ENCODE measurements at places on chromosomes 6 and 20. TPM values are rescaled to one million over a fixed set of nuclear protein-coding genes. Genes with fewer than 3 reads are reported as not detected.

The LAMA5 gene
- 61.5 TPM for total RNA-seq

The RBBP8NL gene
- total RNA-seq, result 2.5 TPM

The NT5E gene
- total RNA-seq, result 1.0 TPM

The PPARD gene
- 10.9 TPM for total RNA-seq

The SLC17A2 gene
- total RNA-seq, result not detected

The PNLDC1 gene
- total RNA-seq, result 1.4 TPM

The EFCAB8 gene
- not detected for total RNA-seq

The PRR18 gene
- total RNA-seq, result 0.12 TPM

DNA sequence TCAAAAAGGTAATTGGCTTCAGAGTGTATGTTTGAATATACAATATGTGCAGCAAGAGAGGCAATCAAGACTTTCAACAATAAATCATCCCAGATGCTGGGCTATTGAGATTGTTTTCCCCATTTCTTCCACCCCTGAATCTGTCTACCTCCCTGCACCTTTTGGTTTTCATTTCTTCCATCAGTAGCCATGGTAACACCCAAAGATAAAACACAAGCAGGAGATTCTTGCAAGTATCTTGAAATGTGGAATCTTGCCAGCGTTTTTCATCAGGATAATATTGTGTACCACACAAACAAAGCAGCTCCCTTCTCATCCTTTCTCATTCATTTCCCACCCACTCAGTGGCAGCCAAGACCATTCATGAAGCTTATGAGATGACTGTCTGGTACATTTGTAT, 73.0 kb upstream of the NRSN1 start:
- DNase-seq, result no peak

GRCh38 chr6:169101981-169102380, 151.7 kb downstream of the THBS2 start:
- no peak for DNase-seq

GRCh38 chr20:25309395-25310267, 61.7 kb downstream of the PYGB start:
- no peak for DNase-seq

DNA sequence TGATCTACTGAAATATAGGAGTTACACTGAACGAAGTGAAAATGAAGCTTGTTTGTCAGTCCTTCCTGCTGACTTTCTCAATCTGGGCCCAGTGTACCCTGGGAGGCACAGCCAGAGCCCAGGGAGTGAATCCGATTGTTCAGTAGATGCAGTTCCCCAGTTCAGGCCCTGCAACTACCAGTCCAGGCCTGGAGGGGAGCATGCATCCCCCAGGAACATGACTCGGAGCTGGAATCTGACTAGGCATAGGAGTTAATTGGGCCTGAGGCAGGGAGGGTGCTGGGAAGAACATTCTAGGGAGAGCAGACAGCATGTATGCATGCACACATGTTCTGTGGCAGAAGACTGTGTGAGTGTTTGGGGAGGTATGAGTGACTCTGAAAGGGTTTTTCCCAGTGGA, 42.1 kb downstream of the PHACTR3 start:
- DNase-seq, result no peak

DNA sequence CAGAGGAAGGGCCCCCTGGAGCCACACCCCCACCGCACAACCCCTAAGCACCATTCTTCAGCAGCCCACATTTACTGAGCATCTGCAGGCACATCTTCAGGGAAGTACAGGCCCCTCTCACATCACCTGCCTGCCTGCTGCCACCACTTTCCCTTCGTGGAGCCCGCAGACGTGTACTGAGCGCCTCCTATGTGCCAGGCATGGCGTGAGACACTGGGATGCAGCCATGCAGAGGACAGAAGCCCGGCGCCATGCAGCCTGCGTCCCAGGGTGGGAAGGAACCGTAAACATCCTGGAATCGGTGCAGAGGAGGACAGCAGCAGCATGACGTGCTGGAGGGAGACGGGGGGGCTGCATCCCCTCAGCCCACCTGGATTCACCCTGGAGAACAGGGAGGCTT, 78.1 kb downstream of the GRM4 start:
- DNase-seq, result no peak

DNA sequence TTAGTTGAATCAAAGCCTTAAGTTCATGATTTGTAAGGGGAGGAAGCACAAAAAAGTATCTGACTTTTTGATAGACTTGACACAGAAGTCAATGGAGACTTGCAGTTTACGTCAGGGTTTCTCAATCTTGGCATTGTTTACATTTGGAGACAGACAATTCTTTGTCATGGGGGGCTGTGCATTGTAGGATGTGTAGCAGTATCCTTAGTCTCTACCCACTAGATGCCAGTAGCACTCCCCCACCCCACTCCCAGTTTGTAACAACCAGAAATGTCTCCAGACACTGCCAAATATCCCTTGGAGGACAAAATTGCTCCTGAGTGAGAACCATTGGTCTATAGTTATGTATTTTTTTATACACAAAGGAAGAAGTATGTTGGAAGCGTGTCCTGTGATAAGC, 434.1 kb downstream of the RFPL4B start:
- no peak for DNase-seq

GRCh38 chr20:13322198-13322597, 101.1 kb downstream of the ISM1 start:
- DNase-seq, result no peak

GRCh38 chr6:167270499-167271311, 20.4 kb upstream of the UNC93A start:
- no peak for DNase-seq

DNA sequence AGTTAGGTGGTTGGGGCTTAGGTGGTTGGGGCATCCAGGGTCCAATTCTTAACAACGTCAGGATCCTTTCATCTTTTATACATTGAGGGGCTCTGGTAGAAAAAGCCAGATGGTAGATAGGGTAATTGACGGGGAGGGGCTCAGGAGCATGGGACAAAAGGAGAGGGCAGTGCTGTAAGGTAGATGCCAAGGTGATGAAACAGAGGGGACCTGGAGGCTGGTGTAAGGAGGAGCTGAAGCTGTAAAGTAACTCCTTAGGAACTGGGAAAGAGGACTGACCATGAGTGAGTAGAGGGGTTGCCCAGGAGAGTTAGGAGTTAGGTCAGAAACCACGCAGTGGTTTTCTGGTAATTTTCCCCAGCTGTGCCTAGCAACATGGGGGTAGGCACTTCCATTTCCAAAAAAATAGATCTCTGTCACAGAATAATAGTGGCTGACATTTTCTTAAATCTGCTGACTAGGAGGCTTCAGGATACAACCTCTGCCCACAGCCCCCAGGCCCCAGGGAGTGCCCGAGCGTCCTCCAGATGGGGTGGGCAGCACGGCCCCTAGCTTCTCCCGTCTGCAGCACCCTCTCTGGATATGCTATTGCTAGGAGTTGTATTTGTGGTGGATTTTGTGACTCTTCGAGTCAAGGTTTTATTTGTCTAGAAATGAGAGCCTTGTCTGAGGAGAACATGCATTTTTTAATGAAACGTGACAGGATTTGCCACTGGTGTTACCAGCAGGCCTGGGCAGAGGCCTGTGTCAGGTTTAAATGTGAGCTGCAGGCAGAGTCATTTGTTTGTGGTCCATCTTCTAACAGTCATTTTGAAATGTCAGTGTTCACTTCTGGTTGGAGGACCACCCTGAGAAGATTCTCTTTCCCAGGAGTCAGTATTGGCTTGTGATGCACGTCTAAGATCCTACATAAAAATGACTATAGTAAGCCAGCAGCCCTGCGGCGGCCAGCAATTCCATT, 44.6 kb downstream of the TULP4 start:
- no peak for DNase-seq

- DNase-seq, result no peak
Observed at GRCh38 chr20:38859070-38859690, 53.7 kb downstream of the PPP1R16B start.

DNA sequence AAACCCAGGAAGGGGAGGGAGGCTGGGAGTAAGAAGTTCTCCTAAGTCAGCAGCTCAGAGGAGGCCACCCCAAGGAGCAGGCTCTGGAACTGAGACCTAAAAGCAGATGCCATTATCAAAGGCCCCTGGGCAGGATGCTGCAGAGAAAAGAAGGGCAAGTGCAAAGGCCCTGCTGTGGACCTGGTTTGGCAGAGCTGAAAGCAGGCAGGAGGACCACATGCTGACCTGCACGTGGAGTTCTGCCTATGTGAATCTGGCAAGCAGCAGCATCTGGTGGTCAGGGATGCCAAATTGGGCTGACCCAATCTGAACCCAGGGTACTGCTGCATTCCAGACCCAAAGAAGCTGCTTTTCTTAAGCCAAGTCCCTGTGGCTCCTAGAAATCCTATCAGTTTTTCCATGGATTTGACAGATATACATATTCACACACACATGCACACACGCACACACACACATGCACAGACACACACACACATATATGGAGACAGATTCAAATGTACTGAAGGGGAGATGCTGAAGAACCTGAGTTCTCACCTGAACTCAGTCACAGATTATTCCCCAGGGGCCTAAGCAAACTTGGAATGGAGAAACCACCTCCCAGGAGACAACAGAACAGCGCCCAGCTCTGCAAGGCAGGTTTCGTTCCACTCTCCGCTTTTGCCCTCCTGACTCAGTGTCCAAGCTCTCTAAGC, 119.9 kb downstream of the FOXA2 start:
- no peak for DNase-seq

GRCh38 chr20:42923348-42923918, 266.3 kb downstream of the PTPRT start:
- no peak for DNase-seq

GRCh38 chr6:67775333-67775732, 859.7 kb upstream of the ADGRB3 start:
- DNase-seq, result no peak

- DNase-seq, result no peak
Observed at GRCh38 chr6:85764844-85765243, 122.2 kb upstream of the SYNCRIP start.

- no peak for DNase-seq
Observed at GRCh38 chr6:111154981-111155380, 67.7 kb downstream of the SLC16A10 start.

- no peak for DNase-seq
Observed at GRCh38 chr6:162238675-162239074, 488.9 kb downstream of the PRKN start.

DNA sequence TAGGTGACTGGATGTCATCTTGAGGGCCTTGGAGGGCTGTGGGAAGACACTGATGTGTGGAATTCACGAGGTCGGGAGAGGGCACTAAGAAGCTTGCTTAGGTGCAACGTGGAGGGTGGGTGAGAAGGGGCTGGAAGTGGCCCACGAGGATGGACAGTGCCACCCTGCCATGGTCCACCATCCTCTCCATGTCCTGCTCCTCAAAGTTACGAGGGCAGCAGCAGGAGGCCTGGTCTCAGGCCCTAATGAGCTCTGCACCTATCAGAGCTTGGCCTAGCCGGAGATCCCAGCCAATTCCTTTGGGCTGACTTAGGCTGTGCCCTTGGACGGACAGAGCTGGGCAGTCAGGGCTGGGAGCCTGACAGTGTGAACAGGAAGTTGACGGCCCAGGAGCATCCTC, 27.8 kb upstream of the SCRT2 start:
- no peak for DNase-seq

- DNase-seq, result no peak
Observed at GRCh38 chr20:39468703-39469102, 506.6 kb downstream of the DHX35 start.

DNA sequence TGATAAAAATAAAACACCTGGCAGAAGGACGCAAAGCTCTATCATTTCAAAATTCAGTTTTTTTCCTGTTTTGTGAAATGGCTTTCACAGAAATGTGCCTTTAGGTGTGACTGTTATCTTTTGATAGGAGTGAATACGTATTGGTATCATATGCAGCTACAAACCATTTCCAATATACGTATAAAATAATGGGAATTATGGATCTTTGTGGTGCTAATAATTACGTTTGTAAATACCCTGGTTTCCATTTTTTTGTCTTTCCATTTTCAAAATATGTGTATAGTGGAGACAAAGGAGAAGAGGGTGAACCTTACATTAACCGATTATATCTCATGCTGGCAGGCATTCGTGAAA, 108.7 kb upstream of the GMDS start:
- no peak for DNase-seq

DNA sequence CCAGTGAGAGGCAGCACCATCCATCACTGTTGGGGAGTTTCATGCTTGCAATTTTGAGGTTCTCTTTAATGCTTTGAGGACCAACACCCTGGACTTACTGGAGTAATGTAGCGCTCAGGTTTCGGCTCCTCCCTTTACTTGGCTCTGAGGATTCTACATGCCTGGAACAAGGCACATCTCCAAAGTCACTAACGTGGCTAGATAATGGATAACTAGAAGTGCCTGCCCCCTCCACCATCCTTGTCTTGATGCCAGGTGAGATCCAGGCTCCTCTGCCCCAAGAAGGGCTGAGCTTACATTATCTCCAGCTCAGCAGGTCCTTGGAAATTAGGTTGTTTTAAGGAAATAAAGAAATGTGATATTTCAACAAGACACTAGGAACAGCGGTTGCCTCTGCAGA, 75.5 kb upstream of the ZNFX1 start:
- DNase-seq, result no peak

DNA sequence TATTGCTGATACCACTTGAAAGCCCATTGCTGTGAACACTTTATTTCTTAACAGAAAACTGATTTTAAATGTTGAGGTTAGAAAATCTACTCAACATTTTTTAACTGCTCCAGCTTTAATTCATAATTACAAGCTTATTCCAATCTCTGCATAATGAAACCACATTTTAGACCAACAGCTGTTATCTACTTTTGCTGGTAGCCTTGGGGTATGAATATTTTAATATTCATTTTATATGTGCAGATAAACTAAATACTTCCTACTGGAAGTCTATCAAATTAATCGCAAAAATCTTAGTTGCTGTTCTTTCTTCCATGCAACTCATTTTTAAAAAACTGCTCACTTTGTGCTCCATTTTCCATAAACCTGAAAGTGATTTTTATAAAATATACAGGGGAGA, 189.3 kb upstream of the SLC35B3 start:
- no peak for DNase-seq

GRCh38 chr6:70823651-70824050, 133.2 kb downstream of the B3GAT2 start:
- no peak for DNase-seq

GRCh38 chr6:157982563-157983405, 1.1 kb downstream of the SYNJ2 start:
- DNase-seq, result peak; percentile 57

GRCh38 chr20:17423782-17424181, 107.4 kb downstream of the BFSP1 start:
- DNase-seq, result no peak

DNA sequence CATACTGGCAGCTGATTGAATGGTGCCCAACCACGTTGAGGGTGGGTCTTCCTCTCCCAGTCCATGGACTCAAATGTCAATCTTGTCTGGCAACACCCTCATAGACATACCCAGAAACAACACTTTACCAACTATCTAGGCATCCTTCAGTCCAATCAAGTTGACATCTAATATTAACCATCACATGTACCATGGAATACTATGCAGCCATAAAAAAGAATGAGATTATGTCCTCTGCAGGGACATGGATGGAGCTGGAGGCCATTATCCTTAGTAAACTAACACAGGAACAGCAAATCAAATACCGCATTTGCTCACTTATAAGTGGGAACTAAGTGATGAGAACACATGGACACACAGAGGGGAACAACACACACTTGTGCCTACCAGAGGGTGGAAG, 206.9 kb upstream of the RNF217 start:
- no peak for DNase-seq

GRCh38 chr20:50050660-50051308, 62.2 kb downstream of the UBE2V1 start:
- DNase-seq, result no peak

Measured in pancreas (tissue), 10 donors.